ENCODE measurements at places on chromosomes 6 and 20.

DNA sequence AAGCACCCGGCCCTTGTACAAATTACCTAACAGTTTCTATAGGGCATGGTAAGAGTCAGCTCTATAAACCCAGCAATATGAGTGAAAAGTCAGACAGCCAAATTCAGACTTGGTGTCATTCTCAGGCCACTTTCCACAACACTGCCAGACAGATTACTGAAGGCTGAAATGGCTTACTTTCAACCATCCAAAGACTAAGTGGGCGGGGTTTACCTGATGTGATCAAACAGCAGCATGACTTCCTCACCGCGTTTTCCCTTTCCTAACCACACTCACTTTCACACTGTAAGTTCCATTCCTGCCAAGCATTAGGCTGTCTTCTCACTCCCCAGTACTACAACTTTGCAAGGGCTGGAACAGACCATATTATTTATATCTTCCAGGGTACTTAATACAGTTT is 85.9 kb downstream of the SMLR1 start:
- DNase-seq: no peak

DNA sequence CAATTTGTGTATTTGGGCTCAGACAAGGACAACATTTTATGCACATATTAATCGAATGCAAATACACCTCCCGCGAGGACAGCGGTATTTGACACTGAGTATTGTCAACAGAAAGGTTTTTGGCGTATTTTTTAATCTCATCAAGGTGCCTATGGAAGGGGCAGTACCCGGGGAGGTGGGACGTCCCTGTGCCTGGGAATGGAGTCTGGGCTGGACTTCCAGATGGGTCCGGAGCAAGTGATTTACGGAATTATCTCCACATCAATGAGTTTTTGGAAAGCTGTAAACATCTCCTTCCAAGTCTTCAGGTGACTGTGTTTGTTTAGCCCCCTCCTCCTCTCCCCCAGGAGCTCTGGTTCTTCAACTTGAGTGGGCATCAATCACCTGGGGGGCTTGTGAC is 39.8 kb downstream of the PRR18 start:
- DNase-seq: no peak

GRCh38 chr6:84141521-84141920 is 85.9 kb downstream of the CEP162 start:
- DNase-seq: no peak

DNA sequence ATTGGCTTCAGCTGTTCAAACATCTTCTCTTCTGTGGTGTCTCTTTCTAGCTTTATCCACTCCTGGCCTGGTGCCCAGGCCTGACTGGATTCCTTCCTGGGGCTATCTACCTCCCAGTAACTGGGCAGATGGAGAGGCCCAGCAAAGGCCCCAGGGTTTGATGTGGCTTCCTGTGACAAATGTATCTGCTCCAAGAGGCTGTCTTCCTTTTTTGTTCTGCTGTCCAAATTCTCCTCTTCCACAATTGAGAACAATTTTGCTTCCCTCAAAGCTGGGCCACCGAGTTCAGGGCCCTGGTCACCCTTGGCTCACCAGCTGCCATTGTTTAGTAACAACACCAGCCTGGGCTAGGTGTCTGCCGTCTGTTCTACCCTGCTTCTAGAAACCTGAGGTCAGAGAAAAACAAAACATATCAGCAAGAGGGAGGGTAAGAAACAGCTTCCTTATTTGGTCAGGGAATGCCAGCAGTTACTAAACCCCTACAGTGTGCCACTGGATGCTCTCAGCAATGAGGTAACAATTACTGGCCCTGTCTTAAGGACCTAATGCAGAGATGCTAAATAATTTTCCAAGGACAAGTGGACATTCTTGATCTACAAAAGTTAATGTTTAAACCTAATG is 3.9 kb downstream of the ZFP57 start:
- no peak for DNase-seq

DNA sequence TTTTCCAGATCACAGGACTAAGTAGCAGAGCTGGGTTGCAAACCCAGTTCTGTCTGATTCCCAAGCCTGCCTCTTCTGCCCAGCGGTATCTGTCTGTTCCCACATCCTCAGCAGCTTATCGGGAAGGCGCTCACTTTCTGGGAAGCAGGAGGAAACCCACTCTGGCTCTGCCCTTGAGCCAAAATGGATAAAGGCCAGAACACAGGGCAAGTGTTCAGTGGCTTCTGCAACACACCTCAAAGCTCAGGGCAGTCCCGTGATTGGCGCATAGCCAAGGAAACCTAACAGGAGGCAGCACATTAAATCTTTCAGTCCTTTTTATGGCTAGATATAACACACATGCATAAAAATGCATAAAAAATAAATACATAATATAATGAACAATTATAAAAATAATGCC is 262.2 kb downstream of the NRN1 start:
- DNase-seq: no peak

DNA sequence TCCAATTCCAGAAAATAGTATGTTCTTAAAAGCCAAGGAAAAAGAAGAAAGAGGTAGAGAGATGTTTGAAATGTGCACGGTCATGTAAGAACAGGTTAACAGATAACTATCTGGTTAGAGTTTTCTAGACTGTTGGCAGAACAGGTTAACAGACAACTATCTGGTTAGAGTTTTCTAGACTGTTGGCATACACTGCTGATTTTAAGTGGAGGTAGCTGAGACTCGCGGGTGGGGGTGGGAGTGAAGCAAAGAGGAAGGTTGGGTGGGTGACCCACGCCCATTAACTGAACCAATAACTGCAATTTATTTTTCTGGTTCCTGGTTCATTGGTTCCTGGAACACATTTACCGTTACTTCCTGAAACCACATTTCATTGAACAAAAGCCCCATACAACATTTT is 157.5 kb downstream of the ELOVL4 start:
- DNase-seq: no peak

GRCh38 chr20:24646321-24646720 is 176.9 kb downstream of the SYNDIG1 start:
- no peak for DNase-seq

GRCh38 chr6:106281088-106281487 is 44.5 kb downstream of the ATG5 start:
- DNase-seq: no peak

GRCh38 chr20:51129147-51129776 is 106.4 kb upstream of the KCNG1 start:
- no peak for DNase-seq

DNA sequence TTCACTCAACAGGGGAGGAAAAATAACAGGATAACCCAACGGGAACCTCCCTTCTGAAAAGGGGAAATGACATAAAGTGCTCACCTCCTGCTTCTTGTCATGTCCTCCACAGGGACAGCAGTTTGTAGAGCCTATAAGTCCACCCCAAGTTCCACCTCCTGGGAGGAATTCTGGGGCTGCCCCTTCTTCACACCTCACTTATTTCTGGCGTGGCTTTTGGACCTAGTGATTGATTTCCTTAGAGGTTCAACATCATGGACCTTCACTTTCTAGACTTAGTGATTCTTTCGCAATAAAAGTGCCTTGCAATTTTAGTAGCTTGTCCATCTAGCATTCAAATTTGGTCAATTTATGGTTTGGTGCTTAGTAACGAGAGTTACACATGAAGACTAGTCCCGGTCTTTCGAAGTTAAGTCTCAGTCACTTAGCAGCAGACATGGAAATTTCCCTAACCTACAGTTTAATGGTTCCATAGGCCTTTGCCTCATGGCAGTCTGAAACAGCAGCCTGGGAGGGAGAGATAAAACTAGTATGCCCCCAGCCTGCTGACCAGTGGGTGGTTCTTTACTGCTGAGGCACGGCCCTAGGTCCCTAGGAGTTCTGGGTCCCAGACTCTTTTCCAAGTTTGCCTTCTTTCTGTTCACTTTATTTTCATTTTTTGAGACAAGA is 59.2 kb upstream of the CDKAL1 start:
- no peak for DNase-seq

GRCh38 chr6:33430991-33431879 is 11.4 kb downstream of the SYNGAP1 start:
- DNase-seq: peak; percentile 79

DNA sequence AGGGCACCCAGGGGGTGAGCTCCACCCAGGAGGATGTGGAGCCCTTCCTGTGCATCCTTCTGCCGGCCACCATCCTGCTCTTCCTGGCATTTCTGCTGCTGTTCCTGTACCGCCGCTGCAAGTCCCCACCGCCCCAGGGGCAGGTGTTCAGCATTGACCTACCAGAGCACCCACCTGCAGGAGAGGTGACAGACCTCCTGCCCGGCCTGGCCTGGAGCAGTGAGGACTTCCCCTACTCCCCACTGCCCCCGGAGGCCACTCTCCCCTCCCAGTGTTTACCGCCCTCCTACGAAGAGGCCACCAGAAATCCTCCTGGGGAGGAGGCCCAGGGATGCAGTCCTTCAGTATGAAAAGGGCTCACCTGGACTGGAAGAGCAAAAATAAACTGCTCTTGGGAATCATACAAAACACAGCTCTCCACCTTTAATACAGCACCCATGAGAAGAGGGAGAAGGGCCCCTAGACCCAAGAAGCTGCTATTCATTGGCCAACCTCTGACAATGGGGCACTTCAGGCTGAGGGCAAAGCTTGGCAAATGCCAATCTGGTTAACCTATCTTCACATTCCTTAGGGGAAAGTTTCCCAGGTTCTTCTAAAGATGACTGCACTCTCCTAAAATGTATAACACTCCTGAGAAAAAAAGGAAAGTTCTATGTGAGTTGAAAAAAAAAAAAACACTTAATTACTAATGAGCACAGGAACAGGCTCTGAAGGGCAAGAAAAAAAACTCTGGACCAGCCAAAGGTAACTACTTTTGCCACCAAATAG is 5.0 kb downstream of the SMIM28 start:
- no peak for DNase-seq

DNA sequence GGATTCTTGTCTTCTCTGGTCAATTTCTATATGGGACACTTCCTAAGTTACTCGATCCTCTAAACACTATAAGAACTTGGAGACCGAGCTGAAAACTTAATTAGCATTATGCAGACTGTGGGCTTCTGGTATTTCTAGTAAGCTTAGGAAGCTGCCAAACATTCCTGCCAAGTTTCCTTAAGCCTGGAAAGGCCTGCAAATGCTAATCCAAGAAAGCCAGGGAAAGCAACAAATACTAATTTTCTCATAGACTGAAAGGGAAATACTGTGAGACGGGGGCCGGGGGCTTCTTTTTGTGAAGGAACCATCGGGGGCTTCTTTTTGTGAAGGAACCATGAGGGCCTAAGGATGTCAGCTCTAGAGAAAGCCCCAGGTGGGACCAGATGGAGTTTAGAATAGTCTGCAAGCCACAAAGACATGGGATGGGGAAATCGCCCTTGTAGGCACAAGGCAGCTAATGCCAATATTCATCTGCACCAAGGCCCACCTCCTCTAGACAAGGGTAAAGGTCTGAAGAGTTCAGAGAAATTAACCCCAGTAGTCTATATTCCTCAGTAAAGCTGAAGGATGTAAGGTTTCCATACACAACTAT is 332.4 kb upstream of the PRDM1 start:
- no peak for DNase-seq

DNA sequence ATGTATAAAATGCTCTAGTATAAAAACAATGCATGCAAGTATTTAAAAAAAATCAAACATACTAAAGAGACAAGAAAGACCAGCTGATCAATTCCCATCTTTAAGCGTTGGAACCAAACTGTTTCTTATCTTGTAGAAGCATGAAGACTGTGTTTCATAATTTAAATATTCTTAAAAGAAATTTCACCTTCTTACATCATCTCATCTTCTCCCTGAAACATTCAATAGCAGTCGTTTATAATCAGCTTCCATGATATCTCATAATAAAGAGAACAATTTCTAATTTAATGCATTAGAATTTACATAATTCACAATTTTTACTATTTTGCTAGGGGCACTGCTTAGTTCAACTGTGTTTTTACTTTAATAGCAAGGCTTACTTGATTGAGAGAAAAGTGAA is 468.1 kb upstream of the MARCKS start:
- DNase-seq: no peak

- no peak for DNase-seq
Measured at GRCh38 chr6:132820629-132821381, 6.4 kb downstream of the RPS12 start.

DNA sequence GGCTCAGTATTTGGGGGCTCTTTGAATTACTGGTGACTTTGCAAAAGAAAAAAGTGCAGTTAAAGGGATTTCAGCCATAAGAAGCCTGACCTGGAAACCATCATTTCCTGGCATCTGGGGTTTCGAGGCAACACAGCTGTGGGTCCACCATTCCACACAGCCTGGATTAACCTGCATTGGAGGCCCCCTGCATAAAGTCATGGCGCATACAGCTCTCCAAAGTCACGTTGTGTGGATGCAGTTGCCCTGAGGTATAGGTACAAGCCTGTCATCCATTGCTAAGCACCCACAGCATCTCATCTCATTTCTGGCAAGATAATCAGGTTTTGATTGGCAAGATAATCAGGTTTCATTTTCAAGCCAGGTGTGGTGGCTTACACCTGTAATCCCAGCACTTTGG is 54.5 kb upstream of the TAGAP start:
- no peak for DNase-seq

DNA sequence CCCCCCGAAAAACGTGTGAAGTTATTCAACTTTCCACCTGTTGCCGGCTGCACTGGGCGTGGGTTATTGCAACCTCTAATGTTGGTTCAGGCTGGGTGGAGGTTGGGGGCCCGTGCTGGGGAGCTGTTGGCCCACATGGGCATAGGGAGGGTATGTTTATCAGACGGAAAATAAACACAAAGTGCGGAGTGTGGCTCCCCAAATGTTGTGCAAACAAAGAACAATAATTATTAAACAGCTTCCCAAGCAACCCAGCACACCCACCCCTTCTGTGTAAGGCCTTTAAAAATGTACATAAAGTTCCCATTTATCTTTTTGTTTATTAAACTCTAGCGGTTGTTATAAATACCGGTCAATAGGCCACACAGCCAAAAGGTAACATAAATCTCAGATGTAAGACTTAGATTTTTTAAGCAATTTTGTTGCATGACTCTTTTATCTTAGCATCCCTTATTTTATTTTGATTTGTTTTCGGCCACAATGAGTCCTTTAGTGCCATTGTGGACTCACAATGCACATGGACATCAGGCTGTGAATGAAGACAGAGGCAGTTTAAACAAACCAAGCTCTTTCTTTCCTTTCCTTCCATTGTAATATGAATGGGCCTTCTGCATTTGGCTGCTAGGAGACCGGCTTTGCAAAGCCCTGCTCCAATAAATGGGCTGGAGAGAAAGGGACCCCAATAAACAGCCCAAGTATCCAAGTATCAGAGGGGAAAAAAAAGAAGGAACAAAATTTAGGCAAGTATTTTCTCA is 6.9 kb upstream of the DLL1 start:
- no peak for DNase-seq

DNA sequence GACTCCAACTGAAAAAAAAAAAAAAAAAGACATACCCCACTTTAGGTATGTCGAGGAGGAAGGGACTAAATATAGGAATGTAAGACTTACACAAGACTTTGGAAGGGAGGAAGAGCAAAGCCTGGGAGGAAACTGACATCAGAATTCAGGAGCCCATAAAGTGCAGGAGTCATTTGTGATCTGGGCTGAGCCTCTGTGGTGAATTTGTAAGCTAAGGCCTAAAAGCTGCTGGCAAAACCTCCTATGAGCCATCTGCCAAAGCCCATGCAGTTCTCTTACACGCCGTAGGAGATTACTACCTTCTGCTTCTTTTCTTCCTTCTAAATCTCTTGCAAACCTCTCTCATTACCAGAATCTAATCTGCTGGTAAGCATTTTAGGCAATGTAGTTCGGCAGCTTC is 52.0 kb upstream of the THEMIS start:
- no peak for DNase-seq
